HepG2 (cell line): ENCODE measurements at places on chromosomes 7 and 10. TPM values are rescaled to one million over a fixed set of nuclear protein-coding genes. Genes with fewer than 3 reads are reported as not detected.
A peak's percentile ranks its signal among the peaks of the same experiment; 100 is the strongest.

The CTNNA3 gene
- total RNA-seq: not detected in 2 replicates

The COBL gene
- 3.8 and 4.4 TPM in 2 replicates for total RNA-seq

GRCh38 chr7:111796671-111797070 lies 234.4 kb upstream of the IMMP2L start:
- no peak for DNase-seq

- no peak for DNase-seq
These were observed 24.1 kb downstream of the AGAP3 start for GRCh38 chr7:151110236-151110940.

GRCh38 chr10:132724446-132724845 lies 61.5 kb downstream of the NKX6-2 start:
- DNase-seq: no peak

DNA sequence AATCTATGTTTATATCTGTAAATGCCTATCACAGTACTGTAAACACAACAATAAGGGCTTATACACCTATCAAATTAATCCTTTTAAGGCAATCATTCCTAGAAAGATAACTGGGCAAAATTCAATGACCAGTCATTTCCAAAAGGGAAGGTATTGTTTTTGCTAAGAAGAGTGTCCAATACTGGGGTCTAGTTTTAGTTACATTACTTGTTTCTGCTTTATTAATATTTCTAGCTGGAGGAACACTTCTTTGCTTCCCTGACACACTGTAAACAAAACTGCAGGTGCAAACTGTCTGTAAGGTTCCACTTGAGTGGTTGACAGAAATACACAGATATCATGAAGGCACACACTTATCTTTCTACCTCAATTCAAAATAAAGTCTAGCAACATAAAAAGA lies 84.2 kb upstream of the FAM133B start:
- DNase-seq: no peak

DNA sequence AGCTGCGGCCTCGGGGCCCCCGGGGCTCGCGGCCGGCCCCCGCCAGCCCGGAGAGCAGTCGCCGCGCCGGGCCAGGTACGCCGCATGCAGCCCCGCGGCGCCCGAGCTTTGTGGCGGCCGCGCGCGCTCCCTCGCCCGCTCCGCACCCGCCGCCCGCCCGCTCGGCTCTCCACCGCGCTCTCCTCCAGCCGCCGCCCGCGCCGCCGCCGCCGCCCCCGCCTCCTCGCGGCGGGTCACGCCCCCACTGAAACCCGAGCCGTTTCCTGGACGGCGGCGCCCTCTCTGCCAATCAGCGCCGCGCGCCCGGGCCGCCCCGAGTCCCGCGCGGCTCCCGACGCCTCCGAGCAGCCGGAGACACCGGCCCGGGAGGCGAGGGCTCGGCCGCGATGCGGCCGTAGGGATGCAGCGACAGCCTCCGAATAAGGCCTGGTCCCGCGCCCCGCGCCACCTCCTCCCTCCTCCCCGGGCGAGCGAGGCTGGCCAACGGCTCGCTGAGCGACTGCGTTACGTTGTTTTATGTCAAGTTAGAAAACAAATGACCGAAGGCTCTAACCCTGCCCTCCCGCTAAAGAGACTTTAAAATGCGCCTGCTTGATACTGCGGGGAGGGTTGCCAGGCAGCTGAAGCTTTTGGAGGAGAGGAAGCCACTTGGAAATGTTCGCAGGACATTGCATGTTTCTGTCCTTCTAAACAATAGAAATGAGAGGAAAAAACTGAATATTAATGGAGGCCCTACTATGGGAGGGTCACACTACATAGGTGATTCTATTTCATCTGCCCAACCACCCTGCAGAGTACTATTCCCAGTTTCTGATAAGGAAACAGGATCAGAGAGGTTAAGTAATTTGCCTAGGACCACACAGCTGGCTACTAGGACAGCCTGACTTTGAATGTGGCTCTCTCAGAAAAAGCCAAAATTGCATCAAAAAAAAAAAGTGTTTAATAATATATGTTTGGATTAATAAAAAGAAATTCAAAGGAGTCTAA lies at the start of gene FGFR2:
Gene FGFR2 (minus strand): TSS at position 182 of the 987 bp plus-strand sequence. CDS start 4,627 bp downstream, outside the sequence.
- DNase-seq: peak; percentile 46

DNA sequence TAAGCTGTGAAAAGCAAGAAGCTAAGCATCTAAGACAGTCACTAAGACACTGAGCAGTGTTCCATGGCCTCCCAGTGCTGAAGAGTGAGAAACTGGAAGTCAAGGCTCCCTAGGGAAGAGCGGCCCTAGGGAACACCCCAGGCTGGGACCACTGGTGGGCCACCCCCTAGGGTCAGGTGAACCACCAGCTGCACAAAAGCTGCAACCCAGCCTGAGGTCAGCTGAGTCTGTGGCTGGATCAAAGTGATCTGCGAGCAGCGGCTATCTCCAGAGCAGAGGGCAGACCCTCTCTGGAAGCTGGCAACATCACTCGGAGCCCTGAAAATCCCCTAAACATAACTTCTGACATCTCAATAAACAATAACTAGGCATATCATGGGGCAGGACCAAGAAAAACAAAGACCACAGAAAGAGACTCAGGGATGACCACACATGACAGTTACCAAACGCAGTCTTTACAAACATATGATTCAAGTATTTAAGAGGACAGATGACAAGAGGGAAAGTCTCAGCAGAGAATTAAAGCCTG lies 125.8 kb downstream of the DLG5 start:
- DNase-seq: no peak

GRCh38 chr10:113999531-113999930 lies 44.1 kb upstream of the ADRB1 start:
- no peak for DNase-seq

DNA sequence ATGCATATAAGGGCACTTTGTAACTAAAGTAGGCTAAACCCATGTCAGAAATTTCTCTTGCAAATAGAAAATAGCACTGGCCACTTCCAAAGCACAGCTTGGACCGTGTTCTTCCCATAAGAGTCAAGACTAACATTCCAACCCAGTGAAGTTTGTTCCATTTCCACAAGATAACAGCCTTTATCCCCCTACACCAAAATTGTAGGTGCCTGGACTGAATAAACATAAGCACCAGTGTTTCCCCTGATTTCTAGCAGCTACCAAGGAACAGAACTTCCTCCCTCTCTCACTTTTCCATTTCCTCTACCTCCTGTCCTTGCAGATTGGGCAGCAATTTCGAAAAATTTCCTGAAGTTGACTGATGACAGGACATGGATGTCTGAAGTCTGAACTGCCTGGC lies 219.7 kb downstream of the CREB5 start:
- no peak for DNase-seq

DNA sequence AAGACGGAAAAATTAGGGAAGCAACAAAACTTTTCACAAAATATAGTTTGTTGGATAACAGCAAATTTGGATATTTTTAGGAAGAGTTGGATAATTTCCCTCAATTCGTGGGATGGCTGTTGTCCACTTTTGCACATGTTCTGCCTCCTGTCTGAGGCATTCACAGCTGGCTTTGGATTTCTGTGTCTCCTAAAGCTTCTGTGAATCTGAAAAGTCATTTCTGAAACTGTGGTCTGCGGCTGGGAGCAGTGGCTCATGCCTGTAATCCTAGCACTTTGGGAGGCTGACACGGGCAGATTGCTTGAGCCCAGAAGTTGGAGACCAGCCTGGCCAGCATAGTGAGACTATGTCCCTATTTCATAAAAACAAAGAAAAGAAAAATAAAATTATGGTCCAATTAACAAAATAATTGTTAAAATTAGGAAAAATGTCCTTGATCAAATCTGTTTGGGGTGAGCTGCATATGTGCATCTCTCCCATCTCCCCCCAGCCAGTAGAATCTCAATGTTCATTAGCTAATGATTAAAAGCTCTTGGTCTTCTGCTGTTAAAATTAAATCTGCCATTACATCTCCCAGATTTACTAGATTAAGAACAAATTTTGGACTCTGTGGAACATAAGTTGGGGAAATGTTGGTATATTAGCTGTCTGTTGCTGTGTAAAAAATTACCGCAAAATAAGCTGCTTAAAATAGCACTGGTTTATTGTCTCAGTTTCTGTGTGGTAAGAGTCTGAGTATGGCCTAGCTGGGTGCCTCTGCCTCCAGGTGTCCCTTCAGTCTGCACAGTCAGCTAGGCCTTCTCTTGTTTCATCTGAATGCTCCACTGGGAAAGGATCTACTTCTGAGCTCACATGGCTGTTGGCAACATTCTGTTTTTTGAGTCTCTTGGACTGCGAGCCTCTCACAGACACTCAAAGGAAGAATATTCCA lies 332.0 kb upstream of the FZD1 start:
- no peak for DNase-seq
